Sciatic nerve (tissue), 2 donors: ENCODE measurements at places on chromosomes 6 and 20. TPM values are rescaled to one million over a fixed set of nuclear protein-coding genes. Genes with fewer than 3 reads are reported as not detected.

LAMP5 gene
- 1.6 TPM for total RNA-seq

DNA sequence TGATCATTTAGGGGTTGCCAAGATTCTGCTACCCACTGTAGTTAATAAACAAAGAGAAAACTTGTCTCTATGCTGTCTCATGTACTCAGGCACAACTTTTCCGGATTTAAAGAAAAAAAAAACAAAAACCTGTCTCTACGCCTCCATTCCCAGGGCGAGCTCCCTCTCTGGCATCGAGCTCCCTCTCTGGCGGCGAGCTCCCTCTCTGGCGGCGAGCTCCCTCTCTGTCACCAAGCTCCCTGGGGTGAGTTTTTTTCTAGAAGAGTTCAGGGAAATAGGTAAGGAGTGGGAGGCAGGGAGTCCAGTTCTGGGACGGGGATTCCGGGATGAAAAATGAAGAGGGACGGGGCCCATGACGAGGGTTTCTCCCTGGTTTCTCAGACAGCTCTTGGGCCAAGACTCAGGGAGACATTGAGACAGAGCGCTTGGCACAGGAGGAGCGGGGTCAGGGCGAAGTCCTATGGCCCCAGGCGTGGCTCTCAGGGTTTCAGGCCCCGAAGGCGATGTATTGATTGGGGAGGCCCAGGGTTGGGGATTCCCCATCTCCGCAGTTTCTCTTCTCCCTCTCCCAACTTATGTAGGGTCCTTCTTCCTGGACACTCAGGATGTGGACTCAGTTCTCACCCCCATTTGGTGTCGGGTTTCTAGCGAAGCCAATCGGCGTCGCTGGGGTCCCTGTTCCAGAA, 16.5 kb upstream of the HLA-A start:
- DNase-seq, result no peak

- DNase-seq, result no peak
Measured at GRCh38 chr6:44050872-44051505, 76.3 kb downstream of the MRPL14 start.

GRCh38 chr6:108164815-108165706, 761 bp upstream of the NR2E1 start:
- DNase-seq, result no peak

GRCh38 chr6:101980924-101981323, 587.4 kb downstream of the GRIK2 start:
- DNase-seq, result no peak

GRCh38 chr20:21125072-21125848, 622 bp upstream of the KIZ start:
- DNase-seq, result peak; percentile 63

DNA sequence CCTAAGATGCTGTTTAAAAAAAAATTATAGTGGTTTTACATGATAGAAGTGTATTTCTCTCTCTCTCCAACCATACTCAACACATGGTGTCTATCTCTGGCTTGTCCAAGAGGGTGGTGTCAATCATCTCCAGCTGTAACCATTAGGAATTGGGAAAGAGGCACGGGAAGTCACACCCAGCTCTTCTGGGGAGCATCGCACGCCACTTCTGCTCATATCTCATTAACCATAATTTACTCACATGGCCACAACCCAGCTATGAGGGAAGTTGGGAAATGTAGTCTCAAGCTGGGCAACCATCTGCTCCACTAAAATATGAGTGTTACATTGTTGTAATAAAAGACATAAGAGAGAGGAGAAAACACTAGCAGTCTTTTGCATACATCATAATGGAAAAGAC, 30.4 kb upstream of the TSHZ2 start:
- no peak for DNase-seq

LINC00237 gene
- not detected for total RNA-seq

DNA sequence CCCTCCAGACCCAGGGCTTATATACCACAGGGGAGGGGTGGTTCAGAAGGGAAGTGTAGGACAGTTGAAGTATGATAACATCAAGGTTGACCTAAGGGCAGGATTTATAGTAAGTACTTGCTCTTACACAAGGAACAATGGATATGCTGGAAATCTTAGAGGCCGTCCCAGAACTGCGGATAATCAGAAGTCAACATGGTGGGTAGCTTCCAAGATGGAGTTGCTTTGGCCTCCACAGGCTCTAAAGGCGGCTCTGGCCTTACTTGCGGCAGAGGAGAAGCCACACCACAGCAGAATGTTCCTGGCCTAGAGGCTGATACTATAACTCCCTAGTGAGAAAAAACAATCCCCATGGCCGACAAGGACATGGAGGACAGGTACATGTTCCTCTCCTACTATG, 344.7 kb downstream of the CDC5L start:
- DNase-seq, result no peak

FAM83B gene
- total RNA-seq, result not detected

OLIG3 gene
- total RNA-seq, result not detected

GRCh38 chr6:52566201-52566600, 10.7 kb downstream of the TRAM2 start:
- no peak for DNase-seq

- DNase-seq, result no peak
Measured at GRCh38 chr20:53413186-53413631, 180.4 kb downstream of the ZNF217 start.

GNMT gene
- 1.8 TPM for total RNA-seq

GRCh38 chr6:163952005-163952404, 537.5 kb downstream of the QKI start:
- no peak for DNase-seq

CYB5R4 gene
- total RNA-seq, result 18.1 TPM

BTN3A1 gene
- 30.1 TPM for total RNA-seq

DNA sequence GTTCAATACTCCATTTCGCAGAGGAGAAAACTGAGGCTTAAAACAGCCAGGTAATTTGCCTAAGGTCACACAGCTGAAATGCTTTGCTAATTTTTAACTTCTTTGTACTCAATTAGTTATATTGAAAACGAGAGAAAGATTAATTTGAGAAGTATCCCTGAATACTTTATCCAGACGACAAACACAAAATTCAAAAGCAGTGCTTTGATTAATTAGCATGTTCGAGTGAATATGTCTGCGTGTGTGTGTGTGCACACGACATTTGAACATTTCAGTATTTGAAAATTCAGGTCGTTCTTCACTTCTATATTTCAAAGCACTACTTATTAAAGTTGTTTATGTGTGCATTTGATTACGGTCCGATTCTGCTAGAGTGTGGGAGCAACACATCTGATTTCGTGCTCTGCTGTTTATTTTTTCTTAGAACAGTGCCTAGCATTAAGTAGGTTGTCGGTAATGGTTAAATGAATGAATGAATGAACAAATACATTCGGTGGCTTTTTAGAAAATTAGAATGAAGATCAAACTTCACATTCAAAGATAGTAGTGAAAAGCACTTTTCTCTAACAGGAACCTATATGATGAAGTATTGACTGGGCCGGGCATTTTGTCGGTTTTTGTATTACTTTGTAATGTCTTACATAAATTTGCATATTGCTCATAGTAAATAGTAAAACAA, 36.9 kb upstream of the SYNCRIP start:
- DNase-seq, result no peak

GRCh38 chr6:146331013-146331412, 212.6 kb upstream of the RAB32 start:
- DNase-seq, result no peak

DNA sequence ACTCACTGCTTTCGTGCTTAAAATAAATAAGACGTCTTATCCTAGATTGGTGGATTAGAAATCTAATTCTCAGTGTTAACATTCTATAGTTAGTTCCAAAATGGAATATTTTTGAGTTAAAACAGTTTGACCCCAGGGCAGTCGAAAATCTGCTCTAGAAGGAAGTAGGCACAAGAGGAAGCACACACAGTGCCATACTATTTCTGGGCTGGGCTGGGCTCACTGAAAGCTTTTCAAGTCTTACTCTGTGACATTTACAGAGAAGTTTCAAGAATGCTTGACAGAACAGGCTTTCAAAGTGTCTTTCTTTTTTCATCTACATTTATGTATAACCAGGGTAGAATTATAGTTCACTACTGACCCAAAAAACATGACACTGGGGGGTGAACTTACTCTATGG, 209.8 kb downstream of the SOD2 start:
- DNase-seq, result no peak

- peak; percentile 84 for DNase-seq
Measured at GRCh38 chr20:63957004-63957689, 931 bp upstream of the UCKL1 start.

DNA sequence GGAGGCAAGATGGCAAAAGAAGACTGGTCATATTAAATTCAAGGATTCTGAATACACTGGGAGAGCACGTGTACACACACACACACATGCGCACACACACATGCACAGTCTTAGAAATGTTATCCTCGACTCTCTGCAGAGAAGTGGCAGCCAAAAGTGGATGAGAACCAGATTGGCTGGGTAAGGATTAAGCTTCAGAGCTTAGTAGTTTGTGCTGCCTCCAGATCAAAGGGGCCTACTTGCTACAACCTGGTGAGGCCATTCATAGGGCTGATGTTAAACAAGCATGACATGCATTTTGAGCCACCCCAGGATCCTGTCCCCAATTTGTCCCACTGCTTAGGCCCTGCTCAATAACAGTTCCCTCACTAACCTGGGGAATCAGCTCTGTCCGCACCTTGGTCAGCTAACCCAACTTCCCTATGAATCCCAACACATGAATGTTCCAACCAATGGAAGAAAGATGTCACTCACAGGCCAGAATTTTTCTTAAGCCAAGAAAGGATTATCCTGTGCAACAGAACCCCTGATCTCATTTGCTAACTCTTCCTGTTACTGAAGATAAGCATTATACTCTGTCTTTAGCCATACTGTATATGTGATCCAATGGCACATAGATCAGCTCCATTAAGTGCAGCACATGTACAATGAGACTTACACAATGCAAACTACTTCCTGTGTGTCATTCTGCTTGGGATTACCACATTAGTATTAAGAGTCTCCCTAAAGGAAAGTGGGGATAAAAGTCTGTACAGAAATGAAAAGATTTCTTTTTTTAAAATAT, 31.0 kb downstream of the TOMM6 start:
- no peak for DNase-seq

TREML2 gene
- total RNA-seq, result 0.58 TPM

HLA-B gene
- 990 TPM for total RNA-seq

OR2B6 gene
- total RNA-seq, result not detected

GRCh38 chr6:134911547-134911946, 38.4 kb downstream of the ALDH8A1 start:
- no peak for DNase-seq

BEND6 gene
- total RNA-seq, result 4.4 TPM

DNA sequence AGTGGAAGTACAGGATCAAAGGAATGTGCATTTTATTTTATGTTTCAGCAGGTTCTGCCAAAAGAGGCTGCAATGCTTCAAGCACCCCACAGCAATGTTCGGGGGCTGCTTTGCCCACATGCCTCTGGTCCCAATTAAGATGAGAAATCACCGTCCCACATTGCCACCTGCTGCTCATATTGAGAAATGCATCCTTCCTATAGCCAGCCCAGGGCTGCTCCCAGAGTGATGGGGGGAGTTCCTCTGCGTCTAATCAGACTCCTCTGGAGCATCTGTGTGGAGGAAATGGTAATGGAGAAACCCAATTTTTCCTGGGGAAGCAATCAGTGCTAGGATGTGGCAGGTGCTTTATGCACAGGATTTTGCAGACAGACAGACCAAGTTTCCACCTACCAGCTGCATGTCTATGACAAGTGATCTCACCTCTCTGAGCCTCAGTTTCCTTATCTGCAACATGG, 33.7 kb downstream of the PTGIS start:
- no peak for DNase-seq

DNA sequence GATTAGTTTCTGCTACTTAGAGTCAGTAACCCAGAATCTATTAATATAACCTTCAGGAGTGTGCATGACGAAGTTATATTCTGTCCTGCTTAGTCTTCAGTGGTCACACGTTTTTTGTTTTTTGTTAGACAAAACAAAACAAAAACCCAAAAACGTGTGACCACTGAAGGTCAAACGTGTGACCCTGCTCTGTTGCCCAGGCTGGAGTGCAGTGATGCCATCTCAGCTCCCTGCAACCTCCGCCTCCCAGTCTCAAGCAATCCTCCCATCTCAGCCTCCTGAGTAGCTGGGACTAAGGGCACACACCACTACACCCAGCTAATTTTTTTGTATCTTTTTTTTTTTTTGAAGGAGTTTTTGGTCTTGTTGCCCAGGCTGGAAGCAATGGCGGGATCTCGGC, 142.4 kb downstream of the BCAS1 start:
- DNase-seq, result no peak

PPIL6 gene
- total RNA-seq, result 7.1 TPM

DNA sequence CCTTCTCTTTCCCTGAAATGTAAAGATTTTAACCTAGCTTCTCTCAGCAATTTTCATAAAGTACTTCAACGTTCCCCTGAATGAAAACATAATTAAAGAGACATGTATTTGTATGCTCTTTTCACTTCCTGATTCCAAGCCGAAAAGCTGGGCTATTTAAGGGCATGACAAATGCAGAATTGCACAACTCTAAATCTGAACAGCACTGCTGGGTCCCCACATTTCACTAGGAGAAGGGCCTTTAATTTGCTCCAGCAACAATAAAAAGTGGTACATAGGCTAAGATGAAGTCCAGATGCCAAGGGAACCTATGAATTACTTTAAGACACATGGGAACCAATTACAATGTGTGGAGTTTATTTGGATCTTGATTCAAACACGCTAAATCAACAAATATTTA, 42.0 kb downstream of the IRAK1BP1 start:
- no peak for DNase-seq

GRCh38 chr6:168342636-168343035, 23.1 kb upstream of the DACT2 start:
- no peak for DNase-seq
